ENCODE measurements at places on chromosomes 6 and 20.

GRCh38 chr6:31401403-31401802 lies 2.0 kb upstream of the MICA start:
- no peak for DNase-seq

DNA sequence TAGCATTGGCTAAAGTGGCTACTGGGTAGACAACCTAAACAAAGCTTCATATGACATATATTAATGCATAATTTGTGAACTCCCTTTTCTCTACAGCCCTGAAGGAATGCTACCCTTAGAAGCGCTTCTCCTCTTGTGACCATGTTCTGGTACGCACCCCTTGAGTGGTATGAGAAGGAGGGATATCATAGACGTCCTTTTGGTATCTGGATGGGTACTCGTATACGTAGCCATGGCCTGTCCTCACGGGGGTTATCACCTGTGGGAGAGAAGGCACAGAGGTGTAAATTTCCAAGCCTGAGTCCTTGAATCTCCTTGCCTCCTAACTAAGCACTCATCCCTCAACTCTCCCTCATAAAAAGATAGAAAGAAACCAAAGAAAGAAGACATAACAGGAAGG lies 39.0 kb downstream of the NEDD9 start:
- no peak for DNase-seq

DNA sequence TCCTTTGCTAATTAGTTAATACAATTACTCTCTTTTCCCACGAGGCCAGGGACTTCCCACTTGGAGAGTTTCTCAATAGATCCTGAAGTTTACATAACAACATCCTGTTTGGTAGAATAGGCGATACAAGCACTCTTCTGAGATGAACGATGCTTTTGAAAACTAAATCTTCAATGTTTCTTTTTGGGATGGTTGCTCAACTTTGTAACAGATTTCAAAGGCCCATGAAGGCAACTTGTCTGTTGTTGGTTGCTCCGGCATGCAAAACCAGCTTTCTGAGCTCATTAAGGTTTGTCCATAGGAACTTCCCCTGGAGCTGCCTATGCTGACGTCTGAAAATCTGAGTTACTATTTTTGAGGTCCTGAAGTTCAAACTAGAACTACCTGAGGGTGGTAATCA lies 25.9 kb upstream of the ROS1 start:
- DNase-seq: no peak

DNA sequence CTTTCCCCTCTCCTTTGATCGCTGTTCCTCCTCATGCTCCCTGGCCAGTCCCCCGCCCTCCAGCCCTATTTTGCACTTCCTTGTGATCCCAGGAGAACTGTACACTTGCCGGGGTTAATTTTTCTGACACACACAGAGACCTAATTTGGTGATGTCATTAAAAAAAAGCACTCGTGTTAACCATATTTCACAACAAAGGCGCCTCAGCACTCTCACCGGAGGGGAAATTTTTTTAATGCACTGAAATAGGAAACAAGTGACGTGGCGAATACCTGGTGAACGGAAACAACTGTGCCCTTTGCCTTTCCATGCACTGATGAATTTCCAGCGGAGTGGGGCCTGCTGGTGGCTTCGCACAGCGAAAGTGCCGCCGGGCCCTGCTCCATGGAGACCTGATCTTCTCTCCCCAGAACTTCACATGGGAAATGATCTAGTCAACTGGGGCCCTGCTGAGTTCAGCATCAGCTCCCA lies 53.9 kb upstream of the TAGAP start:
- DNase-seq: no peak

DNA sequence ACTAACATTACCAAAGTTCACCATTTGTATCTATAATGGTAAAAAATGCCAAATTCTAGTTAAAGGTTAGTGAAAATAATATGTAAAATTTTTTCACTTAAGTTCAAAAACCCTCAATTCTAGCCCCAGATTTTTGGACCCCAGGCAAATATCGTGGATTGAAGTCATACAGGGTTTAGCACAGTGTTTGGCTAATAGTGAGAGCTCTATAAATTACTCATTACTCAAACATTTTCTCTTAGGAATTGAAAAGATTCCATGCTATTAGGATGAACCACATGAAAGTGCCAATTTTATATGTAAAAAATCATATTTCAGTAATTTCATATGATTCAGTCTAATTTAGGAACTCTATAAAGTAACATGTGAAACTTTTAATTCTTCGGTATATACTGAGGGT lies 170.3 kb upstream of the PREP start:
- no peak for DNase-seq

- DNase-seq: no peak
These were observed 43.4 kb upstream of the FABP7 start for GRCh38 chr6:122736163-122736562.

DNA sequence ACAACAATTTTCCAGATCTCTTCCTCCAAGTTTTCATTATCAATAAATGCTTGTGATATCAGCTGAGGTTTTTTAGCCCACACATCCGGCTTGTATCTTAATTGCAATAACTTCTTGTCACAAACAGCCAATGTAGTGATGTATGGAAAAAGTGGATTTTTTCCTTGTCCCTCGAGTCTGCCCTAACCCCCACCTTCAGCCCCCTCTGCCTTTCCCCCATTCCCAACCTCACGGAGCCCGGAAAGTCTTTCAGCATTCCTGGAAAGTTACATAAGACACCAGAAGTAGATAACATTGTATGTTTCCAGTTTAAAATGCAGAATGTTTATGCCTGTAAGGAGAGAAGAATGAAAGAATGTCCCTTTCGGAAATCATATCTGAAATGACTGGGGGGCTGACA lies 179.2 kb upstream of the PHACTR1 start:
- DNase-seq: no peak

DNA sequence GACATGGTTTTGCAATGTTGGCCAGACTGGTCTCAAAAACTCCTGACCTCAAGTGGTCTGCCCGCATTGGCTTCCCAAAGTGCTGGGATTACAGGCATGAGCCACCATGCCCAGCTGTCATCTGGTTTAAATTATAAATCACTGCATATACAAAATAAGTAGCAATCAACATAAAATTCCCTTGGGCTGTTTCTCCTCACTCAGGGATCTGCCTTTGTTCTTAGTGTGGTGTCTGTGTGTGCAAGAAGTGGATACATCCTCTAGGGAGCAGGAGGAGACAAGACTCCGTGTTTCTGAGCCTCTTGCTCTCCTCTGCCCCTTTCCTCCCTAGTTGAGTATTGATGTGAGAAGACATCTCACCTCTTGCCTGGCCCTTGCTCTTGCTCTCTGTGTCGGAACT lies 65.2 kb upstream of the ADGRF4 start:
- DNase-seq: no peak

GRCh38 chr6:169240125-169240524 lies 13.5 kb downstream of the THBS2 start:
- DNase-seq: no peak

DNA sequence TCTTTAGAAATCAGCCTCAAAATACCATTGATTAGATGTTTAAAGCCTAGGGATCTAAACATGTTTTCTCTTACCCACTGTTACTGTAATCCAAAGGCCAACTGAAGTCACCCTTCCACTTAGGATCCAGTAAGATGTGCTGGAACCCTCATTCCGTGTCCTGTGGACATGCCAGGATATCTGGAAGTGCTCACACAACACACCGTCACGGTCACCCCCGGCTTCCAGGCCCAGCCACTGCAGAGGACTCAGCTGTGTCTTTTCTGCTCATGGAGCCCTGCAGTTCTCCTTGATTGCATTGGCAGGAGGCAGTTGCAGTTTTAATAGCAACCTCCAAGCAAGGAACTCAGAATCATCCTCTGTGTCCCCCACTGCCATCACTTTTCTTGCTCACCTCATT lies 93.3 kb downstream of the CAP2 start:
- DNase-seq: no peak

- no peak for DNase-seq
These were observed 256.5 kb upstream of the RREB1 start for GRCh38 chr6:6851059-6851948.

GRCh38 chr6:167350275-167350696 lies 25.4 kb downstream of the TTLL2 start:
- DNase-seq: no peak

- no peak for DNase-seq
These were observed 31.9 kb downstream of the HUS1B start for GRCh38 chr6:624979-625378.

DNA sequence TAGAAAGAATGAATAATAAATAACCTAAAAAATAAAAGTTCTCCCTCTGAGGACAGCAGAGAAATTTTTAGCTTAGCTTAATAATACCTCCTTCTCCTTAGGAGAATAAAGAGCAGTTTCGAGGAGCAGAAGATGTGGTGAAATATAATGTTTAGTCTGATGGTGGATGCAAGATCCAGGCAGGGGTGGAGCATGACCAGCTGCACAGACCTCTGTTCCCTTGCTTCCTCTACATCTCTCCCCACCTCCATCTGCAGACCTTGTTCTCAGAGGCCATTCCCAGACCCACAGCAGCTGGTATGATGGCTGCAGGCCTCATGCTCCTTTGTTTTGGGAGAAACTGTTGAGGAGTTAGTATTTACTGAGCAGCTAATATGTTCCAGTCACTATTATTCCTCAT lies 1.5 kb downstream of the BTN3A2 start:
- no peak for DNase-seq

DNA sequence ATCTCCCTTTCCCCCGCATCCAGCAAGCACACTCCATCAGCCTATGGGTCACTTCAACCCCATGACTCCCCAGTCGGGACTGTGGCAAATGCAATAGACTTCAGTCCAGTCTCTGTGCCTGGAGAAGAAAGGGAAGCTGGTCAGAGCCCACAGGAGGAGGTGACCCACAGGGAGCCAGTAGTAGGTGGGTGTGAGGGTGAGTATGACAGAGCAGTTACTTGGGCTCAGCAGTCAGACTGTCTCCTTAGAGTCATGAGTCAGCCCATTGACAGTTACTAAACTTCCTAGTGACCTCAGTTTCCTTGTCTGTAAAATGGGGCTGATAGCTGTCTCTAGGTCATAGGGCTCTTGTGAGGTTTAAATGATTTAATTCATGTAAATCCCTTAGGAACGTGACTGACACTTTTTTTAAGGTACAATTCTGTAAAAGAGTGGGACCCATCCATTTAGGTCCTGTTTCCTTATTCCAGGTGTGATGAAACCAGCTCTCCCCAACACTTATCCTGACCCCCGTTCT lies 33.9 kb upstream of the HLA-C start:
- DNase-seq: no peak

DNA sequence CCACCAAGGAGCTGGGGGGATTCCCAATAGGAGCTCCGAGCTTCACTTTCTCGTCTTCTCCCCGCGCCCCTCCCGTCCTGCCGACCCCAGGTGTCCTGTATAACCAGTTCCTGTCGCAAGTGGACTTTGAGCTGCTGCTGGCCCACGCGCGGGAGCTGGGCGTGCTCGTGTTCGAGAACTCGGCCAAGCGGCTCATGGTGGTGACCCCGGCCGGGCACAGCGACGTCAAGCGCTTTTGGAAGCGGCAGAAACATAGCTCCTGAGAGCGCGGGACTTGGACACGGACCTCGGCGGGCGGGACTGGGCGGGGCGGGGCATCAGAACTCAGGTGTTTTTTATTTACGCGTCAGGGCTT lies 340 bp upstream of the VARS2 start:
- DNase-seq: no peak

GRCh38 chr6:11878029-11878428 lies 99.4 kb upstream of the ADTRP start:
- DNase-seq: no peak

GRCh38 chr20:9594284-9594875 lies 80.0 kb downstream of the LAMP5 start:
- DNase-seq: no peak

- no peak for DNase-seq
These were observed 4.3 kb downstream of the CALHM4 start for GRCh38 chr6:116557893-116558292.

- DNase-seq: no peak
These were observed 50.6 kb upstream of the FANCE start for GRCh38 chr6:35401514-35401913.

- no peak for DNase-seq
These were observed 42.4 kb downstream of the DHX35 start for GRCh38 chr20:39004508-39004907.

- DNase-seq: no peak
These were observed 87.8 kb downstream of the PLEKHG1 start for GRCh38 chr6:150687508-150687907.

- DNase-seq: no peak
These were observed 636 bp downstream of the SUPT3H start for GRCh38 chr6:45377043-45377553.

DNA sequence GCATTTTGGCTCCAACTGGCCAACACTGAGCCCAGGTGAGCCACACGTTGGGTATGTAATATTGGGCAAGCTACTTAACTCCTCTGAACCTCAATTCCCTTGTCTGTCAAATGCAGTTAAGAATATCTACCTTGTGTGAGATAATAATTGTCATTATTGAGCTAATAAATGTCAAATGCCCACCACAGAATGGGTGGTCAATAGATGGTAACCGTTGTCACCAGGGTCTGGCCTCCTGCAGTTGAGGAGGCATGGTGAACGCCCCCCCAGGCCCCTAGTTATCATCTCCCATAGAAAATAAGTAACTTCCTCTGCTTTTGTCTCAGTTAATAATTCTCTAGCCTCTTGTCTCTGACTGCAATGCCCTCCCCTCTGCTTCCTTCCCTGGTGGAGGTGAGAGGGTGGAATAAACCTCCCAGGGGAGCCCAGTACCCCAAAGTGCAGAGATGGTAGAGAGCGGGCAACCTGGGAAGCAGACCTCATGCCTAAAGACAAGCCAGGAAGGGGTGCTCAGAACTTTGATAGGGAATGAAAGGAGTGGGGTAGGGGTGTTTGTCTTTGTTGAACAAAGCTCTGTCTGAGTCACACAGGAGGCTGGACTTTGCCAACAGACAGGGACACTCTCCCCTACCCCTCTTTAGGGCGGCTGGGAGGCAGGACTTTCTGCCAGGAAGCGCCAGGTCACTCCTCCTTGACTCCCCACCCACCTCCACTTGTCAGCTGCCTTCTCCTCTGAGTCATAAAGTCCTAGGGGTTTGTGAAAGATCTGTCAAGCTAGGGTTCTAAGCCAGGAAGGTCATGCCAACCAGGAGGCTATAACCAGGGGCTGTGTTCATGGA lies 1.3 kb upstream of the UNC5CL start:
- DNase-seq: no peak

GRCh38 chr6:32190054-32190851 lies at the start of gene PBX2:
TSS of gene PBX2 (minus strand) at chr6:32190202. CDS start at chr6:32189915, 287 bp downstream.
- DNase-seq: peak; percentile 68

DNA sequence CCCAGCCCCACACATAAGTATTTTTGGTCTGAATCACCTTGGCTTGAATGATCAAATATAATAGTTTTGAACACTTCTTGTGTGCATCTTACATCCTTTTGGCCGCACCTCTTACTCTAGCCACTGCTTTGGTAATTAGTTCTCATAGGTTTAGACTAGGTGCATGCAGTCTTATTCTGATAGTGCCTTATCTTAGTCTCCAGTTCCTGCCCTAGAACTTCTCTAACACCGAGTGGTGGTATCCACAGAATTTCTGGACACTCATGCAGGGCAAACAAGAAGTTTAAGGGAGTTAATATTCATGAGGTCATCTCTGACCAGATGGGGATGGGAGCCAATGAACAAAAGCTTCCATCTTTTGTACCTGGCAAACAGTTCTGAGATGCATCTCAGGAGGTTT lies 77.5 kb upstream of the AKIRIN2 start:
- no peak for DNase-seq

Measured in activated T-cell treated with anti-CD3 and anti-CD28 coated beads for 48 hours (primary cell).